ENCODE measurements at places on chromosomes 2 and 18. TPM values are rescaled to one million over a fixed set of nuclear protein-coding genes. Genes with fewer than 3 reads are reported as not detected.
A peak's percentile ranks its signal among the peaks of the same experiment; 100 is the strongest.

- DNase-seq, result no peak
Measured at GRCh38 chr2:226423498-226423960, 376.1 kb downstream of the IRS1 start.

GRCh38 chr18:49149011-49149410, 198.2 kb upstream of the SMAD7 start:
- no peak for DNase-seq

- DNase-seq, result no peak
Measured at GRCh38 chr18:63779386-63779785, 4.2 kb downstream of the SERPINB7 start.

DNA sequence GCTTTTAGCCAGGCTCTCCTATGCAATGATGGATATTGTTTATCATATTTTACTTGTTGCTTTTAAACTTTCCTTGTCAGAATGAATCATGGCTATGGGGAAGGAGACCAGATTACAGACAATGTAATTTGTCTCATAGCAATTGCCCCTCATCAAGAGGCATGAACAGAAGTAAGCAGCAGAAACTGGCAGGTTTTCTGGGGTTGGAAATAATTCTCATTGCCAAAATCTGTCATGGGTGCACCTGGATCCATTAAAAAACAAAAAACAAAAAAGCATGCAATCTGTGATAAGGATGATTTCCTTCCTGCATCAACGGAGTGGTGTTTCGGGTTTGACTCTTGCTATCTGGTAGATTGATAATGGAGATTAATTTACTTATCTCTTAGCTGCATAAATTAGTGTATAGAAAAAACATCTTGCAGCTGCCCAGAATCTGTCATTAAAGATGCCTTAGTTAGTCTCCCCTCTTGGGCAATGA, 419.6 kb downstream of the SOX11 start:
- no peak for DNase-seq

GRCh38 chr2:134737671-134738070, 18.9 kb upstream of the TMEM163 start:
- no peak for DNase-seq

- DNase-seq, result peak; percentile 88
Measured at GRCh38 chr18:579238-579637, 942 bp upstream of the CETN1 start.

GRCh38 chr18:24051031-24051947, 36.7 kb downstream of the TTC39C start:
- no peak for DNase-seq

GRCh38 chr2:5657231-5657630, 35.0 kb upstream of the SOX11 start:
- DNase-seq, result no peak

The ABCG8 gene
- total RNA-seq, result under 0.01 TPM
